ENCODE measurements at places on chromosomes 13 and 19.

- no peak for DNase-seq
Observed at GRCh38 chr13:80180740-80181355, 160.1 kb downstream of the SPRY2 start.

DNA sequence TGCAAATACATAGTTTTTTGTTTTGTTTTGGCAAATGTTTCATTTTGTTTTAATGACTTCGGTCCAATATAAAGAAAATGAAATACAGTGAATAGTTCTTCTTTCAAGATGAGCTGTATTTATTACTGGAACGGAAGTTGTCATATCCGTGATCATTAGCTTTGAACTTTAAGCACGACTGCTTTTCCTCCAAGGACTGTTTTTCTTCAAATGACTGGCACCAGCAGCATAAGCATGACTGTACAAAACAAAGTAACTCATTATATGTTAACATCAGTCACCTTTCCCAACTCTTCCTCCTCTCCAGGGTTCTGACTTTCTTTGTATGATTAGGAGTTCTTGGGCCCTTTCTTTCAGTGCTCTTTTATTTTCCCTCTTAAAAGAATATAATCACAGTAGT is 20.5 kb downstream of the EDNRB start:
- DNase-seq, result no peak

DNA sequence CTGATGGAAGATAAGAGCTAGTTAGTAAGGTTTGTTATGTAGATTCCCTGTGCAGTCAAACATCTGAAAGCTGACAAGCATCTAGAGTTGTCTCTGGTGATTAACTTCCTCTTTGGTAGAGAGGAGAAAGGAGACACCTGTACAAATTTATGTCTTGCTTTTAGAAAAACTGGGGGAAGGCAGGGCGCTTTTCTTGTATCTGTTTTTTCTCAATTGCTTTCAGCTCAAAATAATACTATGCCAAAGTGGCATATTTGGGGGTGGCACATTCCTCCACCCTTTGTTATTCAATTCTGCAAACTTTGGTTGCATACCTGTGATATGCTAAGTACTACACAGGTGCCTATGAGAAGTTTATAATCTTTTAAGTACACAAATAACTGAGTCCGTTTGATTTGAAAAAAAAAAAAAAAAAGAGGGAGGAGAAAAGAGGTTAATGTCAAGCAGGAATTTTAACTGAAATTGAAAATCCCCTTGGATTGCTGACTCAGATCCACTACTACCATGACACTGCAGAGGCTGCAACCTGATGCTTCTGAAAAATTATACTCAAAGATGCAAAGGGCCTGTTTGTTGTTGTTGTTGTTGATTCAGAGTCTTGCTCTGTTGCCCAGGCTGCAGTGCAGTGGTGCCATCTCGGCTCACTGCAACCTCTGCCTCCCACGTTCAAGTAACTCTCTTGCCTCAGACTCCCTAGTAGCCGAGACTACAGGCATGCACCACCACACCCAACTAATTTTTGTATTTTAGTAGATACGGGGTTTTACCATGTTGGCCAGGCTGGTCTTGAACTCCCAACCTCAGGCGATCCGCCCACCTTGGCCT is 164.8 kb upstream of the NBEA start:
- DNase-seq, result no peak

DNA sequence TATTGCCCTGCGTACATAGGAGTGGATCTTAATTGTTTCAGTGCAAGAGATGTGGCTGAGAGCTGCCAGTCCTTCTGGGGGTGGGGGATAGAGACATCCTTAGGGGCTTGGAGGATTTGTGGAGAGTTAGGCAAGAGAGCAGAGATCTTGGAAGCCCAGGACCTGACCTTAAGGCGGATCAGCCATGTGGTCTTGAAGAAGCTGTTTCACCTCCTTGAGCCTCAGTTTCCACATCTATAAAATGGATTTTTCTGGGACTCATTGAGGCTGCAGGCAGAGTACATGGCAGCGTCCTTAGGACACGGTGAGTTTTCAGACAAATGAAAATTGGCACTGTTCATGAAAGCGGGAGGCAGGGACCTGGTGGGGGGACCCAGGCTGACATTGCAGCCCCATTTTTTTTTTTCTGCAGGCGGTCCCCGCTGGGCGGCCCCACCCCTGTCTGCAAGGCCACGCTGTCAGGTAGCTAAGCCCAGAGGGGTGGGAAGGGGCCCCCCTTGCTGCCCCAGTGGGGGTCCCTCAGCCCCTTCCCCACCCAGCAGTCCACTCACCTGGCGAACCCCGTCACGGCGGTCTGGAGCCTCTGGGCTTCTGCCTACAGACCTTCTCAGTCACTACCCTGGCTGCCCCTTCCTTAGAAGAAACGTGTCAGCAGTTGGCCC is 30.0 kb downstream of the PDE4A start:
- no peak for DNase-seq

- no peak for DNase-seq
Observed at GRCh38 chr19:28495046-28495445, 717.9 kb downstream of the UQCRFS1 start.
